ENCODE measurements at places on chromosomes 2 and 18. TPM values are rescaled to one million over a fixed set of nuclear protein-coding genes. Genes with fewer than 3 reads are reported as not detected.

Gene ANKRD29
- 9.9 TPM for total RNA-seq

- no peak overlapping the region for H3K4me3 ChIP-seq
- DNase-seq, result no peak
- no peaks in the 10 kb centered on the region for H3K4me1 ChIP-seq
- no peaks in the 10 kb centered on the region for H3K27me3 ChIP-seq
Measured at GRCh38 chr2:76429374-76429773, 718.7 kb upstream of the GCFC2 start.

DNA sequence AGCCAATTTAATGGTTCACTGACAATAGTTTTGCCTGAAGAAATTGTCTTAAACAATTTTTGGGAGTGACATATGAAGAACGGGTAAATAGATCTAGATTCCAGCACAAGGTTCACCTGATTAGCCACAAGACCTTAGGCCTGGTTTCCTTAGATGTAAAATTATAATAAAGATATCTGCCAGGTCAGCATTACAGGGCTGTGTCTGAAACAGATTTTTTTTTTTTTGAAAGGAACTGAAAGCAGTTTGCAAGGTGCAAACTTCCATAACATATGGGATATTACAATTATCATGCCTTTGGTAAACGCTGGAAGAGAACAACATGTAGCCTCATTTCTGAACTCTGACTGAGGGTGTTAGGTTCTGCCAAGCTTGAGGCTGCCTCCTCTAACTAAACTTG is 599.4 kb downstream of the ERBB4 start:
- H3K27ac ChIP-seq, result no peak overlapping the region
- H3K36me3 ChIP-seq, result no peaks in the 10 kb centered on the region
- H3K4me3 ChIP-seq, result no peak overlapping the region

DNA sequence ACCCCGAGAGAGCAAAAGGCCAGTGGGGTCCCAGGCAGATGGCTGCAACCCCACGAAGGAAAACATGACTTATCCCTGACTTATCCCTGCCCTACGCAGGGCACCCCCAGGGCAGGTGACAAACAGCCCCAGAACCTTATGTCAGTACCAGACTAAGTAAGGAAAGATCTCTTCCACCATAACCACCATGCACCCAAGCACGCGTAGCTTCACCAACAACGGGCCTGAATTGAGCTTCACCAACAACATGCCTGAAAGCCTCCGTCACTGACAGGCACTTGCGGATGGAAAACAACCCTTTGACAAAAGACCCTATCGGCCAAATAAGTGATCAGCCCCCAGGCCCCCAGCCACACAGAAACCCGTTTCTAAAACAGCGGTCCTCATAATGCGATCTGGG is 34.1 kb downstream of the HDAC4 start:
- no peak for DNase-seq
- H3K36me3 ChIP-seq, result no peaks in the 10 kb centered on the region
- no peak overlapping the region for H3K27ac ChIP-seq
- H3K4me3 ChIP-seq, result no peak overlapping the region
- H3K4me1 ChIP-seq, result peaks cover 9% of the 10 kb centered on the region

Gene SESTD1
- total RNA-seq, result 12.4 TPM

Gene PLA2R1
- 31.3 TPM for total RNA-seq

DNA sequence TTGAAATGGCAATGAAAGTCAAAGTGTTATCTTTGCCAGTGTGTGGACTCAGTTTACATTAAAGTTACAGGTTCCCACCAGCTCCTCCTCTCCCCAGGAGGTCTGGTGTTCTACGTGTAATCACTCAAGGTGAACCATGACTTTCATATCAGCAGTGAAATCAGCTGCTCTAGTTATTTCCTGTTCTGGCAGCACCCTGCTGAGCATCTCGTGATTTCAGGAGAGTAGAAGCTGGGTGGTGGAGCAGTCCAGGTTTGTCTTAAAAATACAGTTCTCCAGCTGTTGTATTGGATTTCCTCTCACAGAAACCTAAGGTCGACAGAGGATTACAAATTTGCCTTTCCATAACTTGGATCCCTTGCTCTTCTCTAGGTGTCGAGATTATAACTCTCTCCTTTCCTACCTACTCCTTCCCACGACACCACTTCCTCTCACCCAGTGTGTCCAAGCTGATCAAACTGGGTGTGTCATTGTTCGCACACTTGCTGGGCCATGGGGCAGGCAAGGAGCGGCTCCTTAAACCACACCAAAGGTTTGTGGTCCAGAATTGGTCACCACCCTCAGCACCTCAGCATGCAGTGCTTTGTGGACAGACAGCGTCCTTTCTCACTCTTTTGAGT is 13.0 kb upstream of the ARHGAP25 start:
- H3K27me3 ChIP-seq, result no peaks in the 10 kb centered on the region
- H3K4me1 ChIP-seq, result peaks cover 4% of the 10 kb centered on the region
- no peak overlapping the region for H3K27ac ChIP-seq

DNA sequence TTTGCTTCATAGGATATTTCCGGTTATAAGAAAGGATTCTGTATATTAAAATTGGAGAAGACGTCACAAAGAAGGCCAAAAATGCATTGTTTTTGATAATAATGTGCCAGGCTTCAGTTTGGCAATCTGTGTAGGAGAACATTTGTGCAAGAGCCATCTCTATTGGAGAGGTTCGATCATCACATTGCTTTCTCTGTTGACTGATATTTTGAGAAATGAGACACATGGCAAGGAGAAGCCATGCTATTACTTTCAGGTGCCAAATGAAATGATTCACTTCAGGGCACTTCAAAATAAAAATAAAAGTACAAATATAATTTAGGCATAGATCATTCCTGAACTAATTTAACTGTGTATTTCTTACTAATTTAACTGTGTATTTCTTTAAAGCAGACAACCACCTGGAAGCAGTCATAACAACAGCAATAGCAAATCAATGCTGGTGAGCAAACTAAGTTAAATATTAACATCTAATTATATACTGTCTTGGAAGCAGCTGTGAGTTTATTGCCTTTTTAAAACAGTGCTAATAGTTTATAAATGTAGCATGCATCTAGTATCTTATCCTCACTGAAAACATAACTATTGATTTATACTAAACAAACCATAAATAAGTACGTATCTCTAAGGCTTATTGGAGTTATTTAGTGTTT is 50.2 kb upstream of the CHST9 start:
- no peaks in the 10 kb centered on the region for H3K27me3 ChIP-seq
- H3K36me3 ChIP-seq, result no peaks in the 10 kb centered on the region
- no peaks in the 10 kb centered on the region for H3K4me1 ChIP-seq
- H3K27ac ChIP-seq, result no peak overlapping the region
- H3K4me3 ChIP-seq, result no peak overlapping the region

Data from suprapubic skin (tissue), 4 donors.